Cortex of kidney (tissue), 1 donor: ENCODE measurements at places on chromosomes 4 and X.

- DNase-seq, result no peak
Measured at GRCh38 chr4:95085124-95085833, 327.5 kb downstream of the BMPR1B start.

- DNase-seq, result no peak
Measured at GRCh38 chr4:55103224-55103623, 22.2 kb downstream of the KDR start.

GRCh38 chrX:27903960-27904359 lies 77.3 kb downstream of the DCAF8L1 start:
- no peak for DNase-seq

- DNase-seq, result no peak
Measured at GRCh38 chr4:7132249-7132648, 60.1 kb upstream of the SORCS2 start.

- no peak for DNase-seq
Measured at GRCh38 chr4:87042221-87042620, 107.4 kb downstream of the AFF1 start.

- no peak for DNase-seq
Measured at GRCh38 chrX:106484233-106484632, 127.5 kb upstream of the RADX start.

DNA sequence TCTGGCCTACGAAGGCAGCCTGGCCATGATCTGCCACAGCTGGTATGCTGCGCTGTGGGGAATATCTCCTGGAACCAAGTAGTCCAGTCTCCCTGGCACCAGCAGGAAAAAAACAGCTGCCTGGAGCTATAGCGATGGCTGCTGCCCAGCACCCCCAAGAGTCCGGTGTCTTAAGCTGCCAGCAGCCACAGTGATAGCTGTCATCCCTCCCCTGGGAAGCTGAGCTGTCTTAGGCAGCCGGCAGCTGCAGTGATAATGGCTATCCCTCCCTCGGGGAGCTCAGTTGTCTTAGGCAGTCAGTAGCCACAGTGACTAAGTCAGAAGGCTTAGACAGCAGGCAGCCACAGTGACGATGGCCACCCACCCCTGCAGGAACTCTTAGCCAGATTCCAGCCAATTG lies 205.1 kb downstream of the STPG2 start:
- no peak for DNase-seq
